ENCODE measurements at places on chromosomes 7 and 10.

DNA sequence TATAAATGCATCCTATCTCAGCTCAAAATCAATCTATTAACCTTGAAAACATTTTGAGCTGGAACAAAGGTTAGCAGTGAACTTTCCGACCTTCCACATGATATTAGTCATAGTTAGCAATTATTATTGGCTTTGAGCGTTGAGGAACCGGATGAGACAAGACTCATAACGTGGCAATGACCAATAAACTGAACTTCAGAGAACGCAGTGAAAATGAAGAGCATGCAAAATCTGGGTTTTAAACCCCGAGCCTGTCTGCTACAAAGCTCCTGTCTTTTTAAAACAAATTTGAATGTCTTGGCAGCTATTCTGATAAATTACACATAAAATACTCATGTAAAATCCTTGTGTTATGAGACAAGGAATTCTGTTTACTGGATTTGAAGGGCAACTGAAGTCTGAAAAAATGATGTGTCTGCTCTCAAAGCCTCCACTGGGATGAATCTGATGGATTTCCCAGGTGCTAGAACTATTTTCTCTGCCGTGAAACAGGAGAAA is 74.7 kb upstream of the ITGB1 start:
- no peak for DNase-seq

DNA sequence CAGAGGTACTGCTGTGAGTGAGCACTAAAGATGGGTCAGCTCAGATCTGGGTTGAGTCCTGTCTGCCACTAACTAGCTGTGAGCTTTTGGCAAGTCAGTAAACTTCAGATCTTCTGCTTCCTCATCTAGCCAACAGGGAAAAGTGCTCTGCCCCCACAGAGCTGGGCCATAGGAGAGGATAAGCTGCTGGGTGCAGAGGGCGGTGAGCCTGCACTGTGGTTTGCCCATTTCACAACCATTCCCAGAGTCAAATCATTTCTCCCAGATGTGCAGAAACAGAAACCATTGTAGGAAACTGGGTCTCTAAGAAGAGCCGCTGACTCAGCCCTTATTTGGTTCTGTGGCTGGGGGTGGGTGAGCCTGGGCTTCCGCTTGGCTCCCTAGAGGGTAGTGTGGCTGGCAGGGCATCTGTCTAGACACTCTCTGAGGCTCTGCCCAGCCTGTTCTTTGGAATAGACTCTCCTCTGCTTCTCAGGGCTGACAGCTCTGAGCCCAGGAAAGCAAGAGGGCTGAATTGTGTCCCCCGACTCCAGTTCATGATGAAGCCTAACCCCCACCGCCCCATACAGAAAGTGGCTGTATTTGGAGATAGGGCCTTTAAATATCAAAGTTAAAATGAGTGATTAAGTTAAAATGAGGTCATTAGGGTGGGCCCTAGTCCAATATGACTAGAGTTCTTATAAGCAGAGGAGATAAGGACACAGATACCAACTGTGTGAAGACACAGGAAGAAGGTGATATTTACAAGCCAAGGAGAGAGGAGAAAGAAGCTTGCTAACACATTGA is 29.5 kb upstream of the ARHGAP22 start:
- DNase-seq, result peak; percentile 81

- DNase-seq, result no peak
Observed at GRCh38 chr10:53570221-53570620, 797.6 kb upstream of the MBL2 start.

GRCh38 chr7:18053941-18054340 is 26.3 kb upstream of the PRPS1L1 start:
- DNase-seq, result no peak

DNA sequence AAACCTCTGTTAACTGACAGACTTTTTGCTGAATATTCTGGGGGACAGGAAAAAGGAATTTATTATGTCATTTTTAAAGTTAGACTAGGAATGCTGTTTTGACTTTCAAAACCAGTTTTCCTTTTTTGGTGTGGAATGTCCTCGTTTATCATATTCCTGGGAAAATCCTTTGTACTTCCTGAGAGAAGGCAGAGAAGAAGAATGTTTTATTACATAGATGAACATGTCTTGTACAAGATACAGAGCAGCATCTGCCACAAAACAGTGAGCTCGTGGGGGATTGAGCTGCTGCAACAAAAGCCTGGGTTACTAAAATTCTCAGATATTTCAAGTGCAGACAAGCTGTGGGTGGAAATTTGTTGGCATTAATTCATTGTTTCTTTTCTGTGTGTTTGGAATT is 20.2 kb downstream of the MCU start:
- no peak for DNase-seq

DNA sequence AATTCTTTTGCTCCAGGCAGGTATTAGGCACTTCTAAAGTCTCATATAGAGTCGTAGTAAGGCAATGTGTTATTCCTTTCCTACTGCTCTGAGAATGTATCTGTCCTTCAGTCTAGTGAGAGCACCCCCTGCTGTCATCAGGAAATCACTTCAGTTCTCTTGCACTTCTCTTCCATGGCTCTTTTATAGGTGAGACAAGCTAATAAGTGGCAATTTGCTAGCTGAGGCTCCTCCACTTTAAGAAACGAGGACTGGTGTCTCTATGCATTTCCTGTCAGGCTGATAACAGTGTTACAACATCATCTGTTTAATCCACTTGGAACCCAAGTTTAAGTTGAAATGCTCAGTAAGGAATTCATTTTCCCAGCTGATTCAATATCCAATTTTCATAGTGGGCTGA is 350.6 kb downstream of the TFEC start:
- peak; percentile 2 for DNase-seq

DNA sequence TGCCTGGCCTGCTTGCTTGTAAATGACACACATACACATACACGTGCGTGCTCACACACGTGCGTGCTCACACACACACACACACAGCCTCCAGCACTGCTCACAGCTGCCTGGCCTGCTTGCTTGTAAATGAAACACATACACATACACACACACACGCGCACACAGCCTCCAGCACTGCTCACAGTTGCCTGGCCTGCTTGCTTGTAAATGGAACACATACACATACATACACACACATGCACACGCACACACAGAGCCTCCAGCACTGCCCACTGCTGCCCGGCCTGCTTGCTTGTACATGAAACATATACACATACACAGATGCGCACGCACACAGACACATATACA is 397.2 kb downstream of the PLXNA4 start:
- no peak for DNase-seq

GRCh38 chr10:132907821-132908620 is 34.3 kb downstream of the CFAP46 start:
- DNase-seq, result no peak

- DNase-seq, result no peak
Observed at GRCh38 chr7:36661135-36661840, 63.0 kb downstream of the AOAH start.

- DNase-seq, result no peak
Observed at GRCh38 chr10:97320480-97321031, 1.5 kb downstream of the FRAT1 start.

DNA sequence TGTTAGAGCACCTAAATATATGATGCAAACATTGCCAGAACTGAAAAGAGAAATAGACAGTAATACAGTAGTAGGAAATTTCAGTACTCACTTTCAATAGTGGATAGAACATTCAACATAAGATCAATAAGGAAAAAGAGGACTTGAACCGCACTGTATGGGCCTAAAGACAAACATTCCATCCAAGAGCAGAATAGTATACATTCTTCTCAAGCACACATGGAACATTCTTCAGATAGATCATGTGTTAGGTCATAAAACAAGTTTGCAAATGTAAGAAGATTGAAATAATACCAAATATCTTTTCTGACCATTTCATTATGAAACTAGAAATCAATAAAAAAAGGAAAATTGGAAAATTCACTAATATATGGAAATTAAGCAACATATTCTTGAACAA is 185.4 kb upstream of the FOXP2 start:
- DNase-seq, result no peak

DNA sequence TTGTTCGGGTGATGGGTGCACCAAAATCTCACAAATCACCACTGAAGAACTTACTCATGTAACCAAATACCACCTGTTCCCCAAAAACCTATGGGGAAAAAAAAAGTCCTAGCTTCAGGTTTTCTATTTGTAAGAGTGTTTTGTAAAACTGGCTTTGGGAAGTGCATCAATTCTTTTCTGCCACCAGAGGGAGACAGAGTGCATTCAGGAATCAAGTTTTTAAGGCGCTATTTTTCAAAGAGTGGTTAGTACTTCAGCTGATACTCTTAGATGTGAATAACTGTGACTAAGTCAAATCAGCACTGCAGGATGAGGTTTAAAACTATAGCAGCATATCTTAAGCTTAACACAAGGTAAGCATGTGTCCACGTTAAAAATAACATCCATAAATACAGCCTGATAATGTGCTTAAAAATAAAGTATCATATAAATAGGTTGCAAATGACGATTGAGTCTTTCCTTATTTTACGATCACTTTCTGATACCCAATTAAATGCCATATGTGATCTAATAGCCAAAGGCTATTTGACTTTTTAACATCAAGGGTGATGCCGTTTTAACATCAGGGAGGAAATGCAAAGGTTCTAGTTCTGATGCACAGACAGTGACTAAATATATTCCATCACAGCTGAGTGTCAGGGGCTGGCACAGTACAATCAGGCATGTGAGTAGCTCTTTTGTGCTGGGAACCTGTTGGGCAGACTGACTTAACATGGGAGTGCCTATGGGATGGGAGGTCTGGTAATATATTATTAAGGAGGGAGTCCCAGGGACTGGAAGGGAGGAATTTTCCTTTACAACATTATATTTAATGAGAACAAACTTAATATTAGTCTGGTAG is 10.6 kb upstream of the LYZL2 start:
- DNase-seq, result peak; percentile 38

DNA sequence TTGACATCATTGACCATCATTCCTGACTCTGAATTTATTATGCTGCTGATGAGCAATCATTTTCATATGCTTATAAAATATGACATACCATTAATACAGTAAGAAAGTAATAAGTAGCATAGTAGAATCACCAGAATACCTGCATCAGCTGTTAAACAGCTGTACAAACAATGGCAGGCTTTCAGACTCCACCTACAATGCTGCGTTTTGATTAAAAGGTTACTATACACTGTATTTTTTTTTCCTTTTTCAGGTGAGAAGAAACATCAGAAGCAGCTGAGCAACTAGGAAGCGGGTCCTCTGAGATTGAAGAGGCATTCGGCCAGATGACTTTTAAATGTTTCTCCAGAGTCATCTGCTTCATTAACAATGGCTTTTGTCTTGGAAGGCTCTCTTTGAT is 7.1 kb downstream of the ASNS start:
- DNase-seq, result no peak

DNA sequence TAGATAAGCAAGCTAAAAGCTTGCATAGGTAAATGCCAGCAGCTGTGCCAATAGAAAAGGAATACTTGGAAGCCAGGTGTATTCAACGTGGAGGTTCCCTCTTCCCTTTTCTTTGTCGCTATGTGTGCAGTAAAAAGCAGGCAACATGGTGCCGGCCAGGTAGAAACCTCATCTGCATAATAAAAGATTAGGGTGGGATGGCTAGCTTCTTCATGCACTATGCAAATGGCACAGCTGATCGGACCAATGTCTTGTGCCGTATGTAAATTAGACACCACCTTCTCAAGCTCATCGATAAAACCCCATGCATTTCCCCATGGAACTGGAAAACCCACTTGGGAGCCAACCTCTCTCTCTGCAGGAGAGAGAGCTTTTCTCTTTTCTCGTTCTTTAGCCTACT is 150.9 kb upstream of the FOXK1 start:
- no peak for DNase-seq

Measured in germinal center (tissue), 1 donor.